ENCODE measurements at places on chromosomes 6 and 20.

- no peak for DNase-seq
These were observed 208.3 kb downstream of the LY86 start for GRCh38 chr6:6796818-6797217.

GRCh38 chr20:44501448-44501847 is 20.4 kb downstream of the SERINC3 start:
- no peak for DNase-seq

GRCh38 chr6:113995634-113996033 is 24.7 kb upstream of the HDAC2 start:
- DNase-seq = peak; percentile 64

DNA sequence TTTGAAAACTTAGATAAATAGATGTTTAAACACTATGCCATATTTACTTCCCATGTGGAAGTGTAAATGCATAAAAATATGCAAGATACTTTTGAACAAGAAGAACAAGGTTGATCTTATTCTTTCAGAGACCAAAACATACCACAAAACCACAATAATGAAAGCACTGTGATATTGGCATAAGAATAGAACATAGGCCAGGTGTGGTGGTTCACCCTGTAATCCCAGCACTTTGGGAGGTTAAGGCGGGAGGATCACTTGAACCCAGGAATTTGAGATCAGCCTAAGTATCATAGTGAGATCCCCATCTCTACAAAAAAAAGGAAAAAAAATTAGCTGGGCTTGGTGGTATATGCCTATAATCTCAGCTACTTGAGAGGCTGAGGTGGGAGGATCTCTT is 66.5 kb downstream of the KCNS1 start:
- peak; percentile 18 for DNase-seq

GRCh38 chr20:24469894-24470745 is 691 bp downstream of the SYNDIG1 start:
- no peak for DNase-seq

DNA sequence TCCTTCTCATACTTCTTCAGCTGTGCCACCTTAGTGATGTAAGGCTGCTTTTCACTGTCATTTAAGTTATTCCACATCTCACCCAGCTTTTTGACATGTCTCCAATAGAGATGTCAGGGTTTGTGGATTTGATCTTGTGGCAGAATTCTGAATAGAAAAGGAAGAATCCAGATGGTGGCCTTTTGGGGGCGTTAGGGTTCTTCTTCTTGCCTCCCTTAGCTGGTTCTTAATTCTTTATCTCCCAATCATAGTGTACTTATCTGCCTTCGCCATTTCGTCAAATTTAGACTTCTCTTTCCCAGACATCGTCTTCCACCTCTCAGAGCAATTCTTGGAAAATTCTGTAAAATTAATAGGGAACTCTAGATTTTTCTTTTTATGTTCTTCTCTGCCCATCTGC is 422.9 kb downstream of the GJA1 start:
- DNase-seq = no peak

GRCh38 chr20:854601-855000 is 21.1 kb downstream of the FAM110A start:
- DNase-seq = no peak

DNA sequence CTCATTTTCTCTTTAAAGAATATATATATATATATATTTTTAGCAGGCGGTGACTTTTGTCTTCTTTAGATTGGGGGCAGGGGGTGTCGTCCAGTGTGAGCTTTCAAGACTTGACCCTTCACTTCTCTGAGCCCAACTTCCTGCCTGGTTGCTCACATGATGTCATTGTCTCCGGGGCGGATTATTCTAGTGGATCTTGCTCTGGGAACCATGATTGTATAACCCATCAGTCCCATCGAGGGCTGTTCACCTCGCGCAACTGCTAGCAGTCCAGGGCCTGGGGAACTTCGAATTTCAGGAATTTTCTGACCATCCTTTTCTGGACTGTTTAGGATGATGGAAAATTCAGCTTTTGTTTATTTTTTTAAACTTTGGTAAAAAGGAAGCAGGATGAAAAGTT is 1.0 kb downstream of the IGF2R start:
- DNase-seq = peak; percentile 49

- no peak for DNase-seq
These were observed 25.4 kb downstream of the TTLL2 start for GRCh38 chr6:167350275-167350696.

DNA sequence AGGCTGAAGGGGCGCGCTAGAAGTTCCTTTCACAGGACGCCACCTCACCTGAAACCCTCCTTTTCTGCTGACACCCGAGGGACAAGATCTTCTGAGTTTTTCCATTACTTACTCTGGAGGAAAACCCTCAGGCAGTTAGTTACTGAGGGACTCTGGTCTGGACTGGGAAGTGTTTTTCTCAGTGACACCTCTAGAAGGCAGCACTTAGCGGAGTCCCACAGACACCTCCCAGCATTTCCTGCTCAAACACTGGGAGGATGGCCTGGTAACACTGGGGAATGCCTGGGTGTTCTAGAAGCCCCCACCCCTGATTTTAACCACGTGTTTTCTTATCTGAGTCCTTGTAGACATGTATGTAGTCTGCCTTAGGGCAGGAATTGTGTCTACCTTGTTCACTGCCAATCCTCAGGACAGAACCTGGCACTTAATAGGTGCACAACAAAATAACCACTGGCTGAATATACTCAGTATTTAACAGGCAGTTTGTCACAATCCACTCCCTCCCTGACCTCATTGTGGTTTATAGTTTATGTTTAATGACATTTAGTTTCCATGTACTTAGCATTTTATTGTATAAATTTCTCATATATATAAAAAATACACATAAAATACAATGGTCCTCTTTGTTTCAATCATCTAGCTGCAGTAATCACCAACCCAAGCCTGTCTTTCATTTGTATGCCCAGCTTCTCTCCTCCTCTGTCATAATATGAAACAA is 4.8 kb downstream of the GSTA3 start:
- peak; percentile 13 for DNase-seq

- no peak for DNase-seq
These were observed 1341.0 kb upstream of the EYS start for GRCh38 chr6:67047996-67048395.

DNA sequence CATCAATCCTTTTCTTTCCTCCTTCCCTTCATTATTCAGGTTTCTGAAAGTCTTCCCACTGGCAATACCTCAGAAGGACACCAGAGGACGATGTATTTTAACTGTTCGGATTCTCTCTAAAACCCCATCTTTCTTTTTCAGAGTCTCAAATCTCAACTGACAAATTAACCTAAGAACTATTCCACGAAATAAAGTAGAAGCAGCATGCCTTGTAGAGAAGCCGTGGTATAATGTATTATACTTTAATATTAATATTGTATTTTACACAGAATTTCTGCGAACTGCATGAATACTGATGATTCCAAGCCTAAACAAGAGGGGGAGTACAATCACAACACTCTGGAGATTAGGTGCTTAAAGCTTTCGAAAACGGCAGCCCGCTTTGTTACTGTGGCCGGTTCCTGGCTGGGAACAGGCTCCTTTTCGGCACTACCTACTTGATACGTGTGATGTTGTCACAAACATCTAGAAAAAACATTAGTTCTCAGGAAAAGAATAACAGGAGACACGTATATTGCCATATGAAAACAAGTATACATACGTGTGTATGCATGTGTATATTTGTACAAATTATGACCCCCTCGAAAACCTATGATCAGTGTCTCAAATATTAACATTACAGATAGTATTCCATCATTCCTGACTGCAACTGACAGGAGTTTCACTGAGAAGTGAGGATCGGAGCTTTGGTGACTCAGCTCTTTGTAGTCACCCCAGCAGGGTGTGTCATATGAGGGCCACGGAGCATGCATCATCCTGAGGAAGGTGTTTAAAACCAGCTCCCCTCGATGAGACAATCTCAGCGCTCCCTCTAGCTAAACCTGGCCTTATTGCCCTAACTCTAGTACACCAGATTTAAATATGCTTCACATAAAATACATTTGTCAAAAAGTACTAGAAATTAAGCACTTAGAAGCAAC is 319.7 kb upstream of the TCF21 start:
- no peak for DNase-seq

- no peak for DNase-seq
These were observed 235.8 kb downstream of the SMOC2 start for GRCh38 chr6:168676552-168677322.

- peak; percentile 11 for DNase-seq
These were observed 8.4 kb upstream of the STK35 start for GRCh38 chr20:2093159-2093781.

DNA sequence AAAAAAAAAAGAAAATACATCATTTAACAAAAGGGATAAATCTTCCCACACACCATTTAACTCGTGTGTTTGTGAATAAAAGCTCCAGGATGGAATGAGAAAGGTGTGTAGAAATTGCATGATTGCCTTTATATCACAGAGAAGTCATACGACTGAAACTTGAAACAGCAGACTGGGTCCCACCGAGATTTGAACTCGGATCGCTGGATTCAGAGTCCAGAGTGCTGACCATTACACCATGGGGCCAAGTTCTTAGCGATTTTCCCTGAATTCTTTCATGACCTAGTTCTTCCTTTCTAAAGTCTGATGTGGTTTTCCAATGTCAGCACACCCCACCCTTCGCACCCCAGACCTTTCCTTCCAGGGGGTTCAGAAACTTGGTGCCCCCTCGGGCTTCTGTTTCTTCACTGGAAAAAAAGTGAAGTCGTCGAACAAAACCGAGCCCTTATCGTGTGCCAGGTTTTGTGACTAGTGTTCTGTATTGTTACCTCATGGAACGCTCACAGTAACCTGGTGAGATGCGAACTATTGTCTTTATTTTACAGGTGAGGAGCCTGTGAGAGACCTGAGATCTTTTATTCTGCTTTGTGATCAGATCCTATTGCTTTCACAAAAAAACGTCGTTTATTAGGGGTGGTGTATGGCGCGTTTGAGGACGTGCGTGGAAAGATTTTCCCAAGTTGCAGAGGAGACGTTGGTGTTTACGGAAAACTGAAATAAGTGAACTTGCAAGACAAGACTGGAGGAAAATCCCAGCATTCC is 120.8 kb downstream of the OR2B2 start:
- no peak for DNase-seq

DNA sequence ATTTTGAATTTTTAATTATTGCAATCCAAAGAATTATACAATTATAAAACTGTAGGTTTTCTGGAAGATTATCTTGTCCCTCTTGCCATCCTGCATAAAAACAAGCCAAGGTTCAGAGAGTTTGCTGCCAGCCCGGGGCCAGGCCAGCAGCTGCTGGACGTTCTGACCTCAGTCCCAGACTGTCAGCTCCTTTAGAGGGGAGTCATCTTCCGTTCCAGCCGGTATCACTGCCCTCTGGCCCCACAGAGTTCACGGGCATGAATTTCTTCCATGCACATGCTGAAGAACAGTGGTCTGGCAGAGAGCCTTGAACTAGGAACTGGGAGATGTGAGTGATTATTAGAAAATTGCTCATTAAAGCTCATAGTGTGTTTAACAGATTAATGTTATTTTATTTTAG is 130.4 kb upstream of the QKI start:
- DNase-seq = no peak

DNA sequence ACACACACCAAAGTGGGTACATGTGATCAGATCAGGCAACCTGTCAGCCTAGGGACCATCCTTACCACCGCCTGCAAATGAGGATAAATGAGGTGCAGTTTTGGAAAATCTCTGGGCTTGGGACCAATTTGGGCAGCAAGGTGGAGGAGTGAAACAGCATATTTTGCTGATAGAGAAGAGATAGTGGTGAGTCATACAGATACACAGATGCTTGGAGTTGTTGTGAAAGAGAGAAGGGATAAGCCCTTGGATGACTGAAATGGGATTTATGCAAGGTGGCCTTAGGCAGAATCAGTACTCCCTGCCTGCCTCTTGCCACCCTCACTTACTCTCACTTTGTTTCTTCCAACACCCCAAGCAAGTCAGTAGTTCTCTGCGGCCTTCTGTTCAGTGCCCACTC is 34.7 kb downstream of the BMP2 start:
- no peak for DNase-seq

DNA sequence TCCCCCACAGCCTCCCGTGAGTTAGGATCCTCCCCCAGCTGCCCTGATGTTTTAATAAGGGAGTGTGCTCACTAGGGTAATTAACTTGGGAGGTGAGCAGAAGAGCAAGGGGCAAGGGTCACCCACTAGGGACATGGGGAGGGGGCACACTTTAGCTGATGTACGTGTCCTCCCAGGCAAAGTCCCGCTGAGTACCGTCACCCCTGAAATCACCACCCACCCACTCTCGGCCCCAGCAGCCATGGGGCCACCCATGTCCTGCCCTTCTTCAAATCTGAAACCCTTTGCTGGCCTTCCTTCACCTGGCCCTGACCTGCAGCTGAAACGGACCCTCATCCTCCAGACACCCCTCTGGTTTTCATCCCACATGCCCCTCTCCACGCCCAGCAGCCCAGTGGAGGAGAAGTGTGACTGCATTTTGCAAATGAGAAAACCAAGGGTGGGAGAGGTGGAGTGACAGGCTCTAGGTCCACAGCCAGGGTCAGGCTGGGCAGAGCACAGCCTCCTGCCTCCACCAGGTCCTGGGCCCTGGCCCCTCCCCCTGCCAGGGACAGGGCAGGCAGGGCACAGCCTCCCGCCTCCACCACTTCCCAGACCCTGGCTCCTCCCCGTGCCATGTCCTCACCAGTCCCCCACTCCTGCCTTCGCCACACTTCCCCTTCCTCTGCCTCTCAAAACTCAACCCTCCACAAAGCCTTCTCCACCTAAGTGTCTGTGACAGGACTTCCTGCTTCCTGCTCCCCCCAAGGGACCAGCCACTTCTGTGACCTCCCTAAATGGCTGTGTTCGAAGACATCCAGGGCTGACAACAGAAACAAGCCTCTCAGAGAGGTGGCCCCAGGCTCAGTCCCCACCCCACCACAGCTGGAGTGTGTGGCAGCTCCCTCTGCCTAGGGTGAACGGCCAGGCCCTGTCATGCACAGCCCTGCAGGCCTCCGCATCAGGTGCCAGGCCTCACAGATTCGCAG is 15.1 kb downstream of the ACSS1 start:
- peak; percentile 92 for DNase-seq

DNA sequence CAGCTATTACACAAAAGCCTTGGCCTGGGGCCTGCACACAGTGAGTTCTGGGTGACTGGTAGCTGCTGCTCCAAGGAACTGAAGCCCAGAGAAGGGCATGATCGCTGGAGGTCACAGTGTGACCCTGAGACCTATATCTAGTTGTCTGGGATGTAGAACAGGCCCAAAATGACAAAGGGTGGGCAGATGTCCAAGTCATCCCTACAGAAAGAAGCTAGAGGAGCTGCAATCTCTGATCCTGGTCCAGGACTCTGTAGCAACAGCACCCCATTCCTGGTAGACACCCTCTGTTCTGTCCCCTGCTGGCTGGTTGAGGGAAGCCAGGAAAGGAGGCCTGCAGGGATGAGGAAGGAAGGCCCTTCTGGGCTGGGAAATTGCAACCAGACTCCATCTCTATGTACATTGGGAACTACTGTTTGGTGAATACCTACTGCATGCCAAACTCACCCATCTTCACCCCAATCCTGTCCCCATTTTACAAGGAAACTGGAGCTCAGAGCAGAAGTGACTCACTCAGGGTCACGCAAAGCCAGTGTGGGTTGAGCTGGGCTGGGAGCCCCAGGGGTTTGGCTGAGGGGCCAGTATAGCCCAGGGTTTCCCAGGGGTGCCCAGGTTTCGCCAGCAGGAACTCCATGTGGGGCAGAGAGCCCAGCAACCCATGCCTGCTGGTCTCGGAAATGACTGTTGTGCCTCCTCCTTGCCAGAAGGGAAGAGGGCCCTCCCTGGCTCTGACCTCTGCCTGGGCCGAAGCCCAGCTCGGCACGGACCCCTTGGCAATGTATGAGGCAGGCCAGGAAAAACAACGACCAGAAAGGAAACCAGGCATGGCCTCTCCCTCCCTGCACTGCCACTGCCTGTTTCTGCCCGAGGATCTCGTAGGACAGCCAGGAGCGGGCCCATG is 44.9 kb upstream of the TLDC2 start:
- no peak for DNase-seq

Data from DND-41 (cell line).